ENCODE measurements at places on chromosomes 3 and 15.

DNA sequence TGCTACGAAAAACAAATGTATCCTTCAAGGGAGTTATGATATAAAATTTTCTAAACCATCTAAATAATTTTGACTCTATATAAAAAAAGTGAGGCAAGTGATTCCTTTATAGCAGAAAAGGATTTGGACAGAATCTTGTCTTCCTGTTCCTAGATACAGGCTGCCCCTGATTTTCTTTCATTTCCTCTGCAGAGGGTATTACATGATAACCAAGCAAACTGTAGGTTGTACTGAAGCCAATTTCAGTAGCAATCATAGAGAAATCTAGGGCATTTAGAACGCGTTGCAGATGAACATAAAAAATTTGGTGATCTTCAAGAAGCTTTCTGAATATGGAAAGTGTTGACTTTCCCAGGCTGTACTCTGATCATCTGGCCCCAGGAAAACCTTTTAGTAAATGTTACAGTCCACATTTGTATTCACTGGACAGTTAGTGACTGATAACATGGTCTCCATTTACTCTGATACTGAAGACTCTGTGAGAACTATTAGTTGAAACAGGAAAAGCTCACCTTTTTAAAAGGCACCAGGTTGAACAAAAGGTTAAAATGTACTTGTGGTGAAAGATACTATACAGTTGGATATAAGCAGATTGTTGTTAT, 9.1 kb upstream of the UTS2B start:
- no peak for DNase-seq

- DNase-seq = no peak
Observed at GRCh38 chr3:160049038-160049437, 60.4 kb downstream of the IL12A start.

GRCh38 chr15:57541805-57542504, 49.7 kb upstream of the MYZAP start:
- DNase-seq = no peak

- no peak for DNase-seq
Observed at GRCh38 chr15:45304711-45305110, 52.7 kb downstream of the SLC28A2 start.

GRCh38 chr15:54519577-54519976, 541.3 kb downstream of the UNC13C start:
- no peak for DNase-seq

- DNase-seq = no peak
Observed at GRCh38 chr3:12231431-12231830, 57.4 kb upstream of the PPARG start.

All from activated CD8-positive, alpha-beta memory T cell treated with anti-CD3 and anti-CD28 coated beads, Interleukin-2, amount 50 U/mL, for 4 hours (primary cell).